Activated CD4-positive, alpha-beta T cell treated with anti-CD3 and anti-CD28 coated beads for 36 hours (primary cell): ENCODE measurements at places on chromosomes 12 and 14.

GRCh38 chr12:54379398-54380201, 4.9 kb downstream of the ZNF385A start:
- H3K4me1 ChIP-seq = peaks cover 10% of the 10 kb centered on the region
- no peaks in the 10 kb centered on the region for H3K36me3 ChIP-seq
- H3K27me3 ChIP-seq = no peaks in the 10 kb centered on the region

DNA sequence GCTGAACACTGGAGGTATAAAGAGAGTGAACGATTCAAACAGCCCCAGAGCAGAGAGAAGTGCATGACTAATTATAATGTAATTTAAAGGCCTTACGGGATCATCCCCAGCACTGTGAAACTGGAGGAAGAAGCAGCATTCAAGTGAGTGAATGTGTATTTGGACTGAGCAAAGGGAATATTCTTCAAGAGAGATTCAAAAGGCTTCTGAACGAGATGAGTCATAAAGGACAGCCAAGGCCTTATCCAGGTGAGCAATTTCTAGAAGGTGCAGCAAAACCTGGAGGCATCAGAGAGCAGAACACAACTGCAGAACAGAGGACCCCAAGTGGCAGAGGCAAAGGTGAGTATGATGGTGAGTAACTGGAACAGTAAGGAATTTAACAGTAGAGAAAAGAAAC, 127.2 kb downstream of the BCAT1 start:
- peaks cover 32% of the 10 kb centered on the region for H3K4me1 ChIP-seq
- H3K27ac ChIP-seq = peak overlapping the region; percentile 75
- peak overlapping the region; percentile 17 for H3K4me3 ChIP-seq
- peak; percentile 32 for DNase-seq
- peaks cover 11% of the 10 kb centered on the region for H3K36me3 ChIP-seq

GRCh38 chr14:87696485-87696884, 296.5 kb downstream of the GALC start:
- no peak for DNase-seq
- no peaks in the 10 kb centered on the region for H3K36me3 ChIP-seq
- no peaks in the 10 kb centered on the region for H3K4me1 ChIP-seq
- H3K4me3 ChIP-seq = no peak overlapping the region
- H3K27me3 ChIP-seq = peaks cover 3% of the 10 kb centered on the region
- no peak overlapping the region for H3K27ac ChIP-seq

- no peak overlapping the region for H3K27ac ChIP-seq
- peaks cover 3% of the 10 kb centered on the region for H3K36me3 ChIP-seq
- no peak overlapping the region for H3K4me3 ChIP-seq
- H3K4me1 ChIP-seq = peaks cover 3% of the 10 kb centered on the region
- no peak for DNase-seq
Measured at GRCh38 chr14:96978525-96979272, 181.5 kb downstream of the VRK1 start.

- no peak overlapping the region for H3K27ac ChIP-seq
- no peaks in the 10 kb centered on the region for H3K27me3 ChIP-seq
- H3K4me1 ChIP-seq = peaks cover 48% of the 10 kb centered on the region
- peaks cover 5% of the 10 kb centered on the region for H3K36me3 ChIP-seq
- DNase-seq = no peak
Measured at GRCh38 chr12:53568809-53569557, 57.2 kb downstream of the ATF7 start.

- H3K4me3 ChIP-seq = no peak overlapping the region
- H3K4me1 ChIP-seq = no peaks in the 10 kb centered on the region
- H3K27ac ChIP-seq = no peak overlapping the region
Measured at GRCh38 chr14:77864085-77864484, 64.2 kb downstream of the ADCK1 start.

DNA sequence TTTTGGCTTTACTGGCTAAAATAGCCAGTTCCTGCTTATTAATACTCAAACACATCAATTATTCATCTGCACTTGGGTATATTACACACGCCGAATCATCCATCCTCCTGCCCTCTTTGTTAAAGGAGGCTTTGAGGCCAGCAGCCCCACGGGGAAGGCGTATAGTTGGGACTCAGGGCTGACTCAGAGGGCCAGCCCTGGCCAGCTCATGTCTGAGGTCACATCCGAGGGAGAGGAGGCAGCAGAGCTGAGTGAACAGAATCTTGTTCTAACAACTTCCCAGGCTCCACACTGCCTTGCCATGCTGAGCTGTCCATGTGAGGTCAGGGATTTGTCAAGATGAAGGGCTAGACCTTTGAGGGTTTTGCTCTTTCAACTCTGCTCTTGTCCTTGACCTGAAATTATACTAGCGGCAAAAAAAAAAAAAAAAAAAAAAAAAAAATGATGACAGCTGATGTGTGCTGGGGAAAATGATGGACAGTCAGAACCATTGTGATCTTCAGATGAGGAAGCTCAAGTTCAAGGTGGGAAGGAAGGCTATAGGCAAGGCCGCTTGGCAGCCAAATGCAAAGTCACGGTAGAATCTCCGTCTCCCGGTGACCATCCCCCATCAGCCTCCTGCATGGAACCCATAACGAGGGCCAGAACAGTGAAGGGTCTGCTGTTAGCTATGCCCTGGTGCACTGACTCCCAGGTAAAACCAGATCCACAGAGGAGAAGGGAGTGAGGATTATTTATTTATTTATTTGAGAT, 12.5 kb upstream of the MARK3 start:
- peaks cover 2% of the 10 kb centered on the region for H3K27me3 ChIP-seq
- H3K4me1 ChIP-seq = peaks cover 5% of the 10 kb centered on the region
- no peak overlapping the region for H3K27ac ChIP-seq
- H3K36me3 ChIP-seq = no peaks in the 10 kb centered on the region

DNA sequence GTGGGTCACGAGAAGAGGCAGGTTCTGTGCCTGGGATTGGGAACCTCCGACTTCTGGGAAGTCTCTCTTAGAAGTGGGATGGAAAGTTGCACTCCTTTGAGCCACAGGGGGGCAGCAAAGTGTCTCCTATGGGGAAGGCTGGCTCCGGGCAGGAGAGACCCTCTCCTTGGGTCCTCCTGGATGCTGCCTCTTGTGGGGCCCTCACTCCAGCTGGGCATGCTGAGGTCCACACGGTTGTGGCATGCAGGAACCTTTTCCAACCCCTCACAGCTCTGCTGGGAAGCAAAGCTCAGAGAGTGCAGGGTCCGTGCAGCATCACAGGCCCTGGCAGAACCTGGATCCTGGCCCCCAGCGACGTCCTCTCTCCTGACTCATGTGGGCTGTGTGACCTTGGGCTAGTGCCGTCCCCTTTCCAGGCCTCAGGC, 17.4 kb downstream of the SDSL start:
- H3K4me3 ChIP-seq = no peak overlapping the region
- H3K36me3 ChIP-seq = no peaks in the 10 kb centered on the region
- DNase-seq = peak; percentile 33
- no peaks in the 10 kb centered on the region for H3K4me1 ChIP-seq
- no peak overlapping the region for H3K27ac ChIP-seq
- peaks cover 3% of the 10 kb centered on the region for H3K27me3 ChIP-seq

GRCh38 chr14:74237441-74237840, 1.8 kb upstream of the VSX2 start:
- H3K4me3 ChIP-seq = no peak overlapping the region
- no peak overlapping the region for H3K27ac ChIP-seq
- H3K4me1 ChIP-seq = peaks cover 15% of the 10 kb centered on the region

DNA sequence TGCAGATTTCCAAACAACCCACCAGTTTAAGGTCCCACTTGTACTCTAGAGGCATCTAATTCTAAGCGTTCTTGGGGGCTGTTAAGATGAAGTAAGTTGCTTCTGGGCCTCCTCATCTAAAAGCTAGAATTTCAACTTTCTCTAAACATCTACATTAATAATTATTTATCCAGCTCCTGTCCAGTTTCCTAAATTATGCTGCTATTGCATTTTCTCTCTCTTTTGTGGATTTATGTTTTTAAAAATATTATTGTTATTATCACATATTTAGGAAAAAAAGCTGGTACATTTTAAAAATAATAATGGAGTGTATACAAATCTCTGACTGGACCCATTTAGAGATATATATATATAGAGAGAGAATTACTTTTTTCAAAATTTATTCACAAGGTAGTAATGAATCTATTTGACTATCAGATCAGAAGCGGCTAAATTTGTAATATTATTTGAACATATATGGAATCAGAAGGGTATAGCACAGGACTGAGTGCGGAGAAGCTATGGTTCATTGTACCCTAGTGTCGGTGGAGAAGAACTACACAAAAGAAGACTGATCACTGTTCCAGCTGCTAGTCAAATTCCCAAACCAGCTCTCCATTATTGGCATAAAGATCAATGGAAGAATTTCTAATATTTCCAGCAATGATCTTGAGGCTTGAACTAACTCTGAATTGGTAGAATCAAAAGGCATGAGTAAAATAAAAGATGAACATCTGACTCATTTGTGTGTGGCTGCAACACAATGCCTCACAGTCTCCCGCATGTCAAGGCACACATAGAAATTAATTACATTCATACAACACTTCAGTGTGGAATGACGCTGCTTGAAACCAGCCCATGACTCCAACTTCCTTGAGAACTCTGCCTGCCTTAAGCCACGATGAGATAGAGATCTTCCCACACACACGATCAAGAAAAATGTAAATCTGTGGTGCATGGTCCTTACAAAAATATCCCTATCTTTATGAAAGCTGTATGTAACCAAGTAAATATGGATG, 433.4 kb upstream of the OR4E1 start:
- H3K36me3 ChIP-seq = no peaks in the 10 kb centered on the region
- H3K27ac ChIP-seq = peak overlapping the region; percentile 58
- DNase-seq = no peak
- no peak overlapping the region for H3K4me3 ChIP-seq
- no peaks in the 10 kb centered on the region for H3K27me3 ChIP-seq

DNA sequence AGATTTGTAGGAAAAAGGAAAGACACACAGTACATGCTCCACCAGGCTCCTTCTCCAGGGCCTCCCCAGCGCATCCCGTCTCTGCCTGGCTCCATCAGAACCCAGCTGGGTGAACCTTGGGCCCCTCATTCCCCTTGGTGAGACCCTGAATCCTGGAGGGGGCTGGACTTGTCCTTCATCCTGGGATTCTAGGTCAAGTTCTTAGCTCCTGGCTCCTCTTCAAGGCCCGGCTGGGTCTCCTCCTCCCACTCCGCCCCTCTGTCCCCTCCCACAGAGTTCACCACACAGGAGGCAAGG, 49.2 kb downstream of the PSMA6 start:
- no peaks in the 10 kb centered on the region for H3K36me3 ChIP-seq
- DNase-seq = no peak
- no peak overlapping the region for H3K4me3 ChIP-seq
- no peak overlapping the region for H3K27ac ChIP-seq
- H3K27me3 ChIP-seq = no peaks in the 10 kb centered on the region
- peaks cover 6% of the 10 kb centered on the region for H3K4me1 ChIP-seq

DNA sequence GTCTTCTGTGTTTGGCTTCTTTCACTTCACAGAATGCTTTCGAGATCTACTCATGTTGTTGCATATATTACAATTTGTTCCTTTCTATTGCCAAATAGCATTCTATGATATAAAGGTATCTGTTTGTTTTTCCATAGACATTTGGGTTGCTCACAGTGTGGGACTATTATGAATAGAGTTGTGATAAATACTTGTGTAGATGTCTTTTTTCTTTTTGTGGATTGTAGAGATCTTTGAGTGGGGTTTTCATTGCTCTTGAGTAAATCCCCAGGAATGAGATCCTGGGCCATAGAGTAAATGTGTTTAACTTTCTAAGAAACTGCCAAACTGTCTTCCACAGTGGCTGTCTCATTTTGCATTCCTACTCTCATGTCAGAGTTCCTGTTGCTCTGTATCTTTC, 24.9 kb upstream of the CEBPE start:
- H3K4me3 ChIP-seq = no peak overlapping the region
- no peaks in the 10 kb centered on the region for H3K4me1 ChIP-seq
- DNase-seq = no peak
- no peaks in the 10 kb centered on the region for H3K36me3 ChIP-seq
- peaks cover 7% of the 10 kb centered on the region for H3K27me3 ChIP-seq

DNA sequence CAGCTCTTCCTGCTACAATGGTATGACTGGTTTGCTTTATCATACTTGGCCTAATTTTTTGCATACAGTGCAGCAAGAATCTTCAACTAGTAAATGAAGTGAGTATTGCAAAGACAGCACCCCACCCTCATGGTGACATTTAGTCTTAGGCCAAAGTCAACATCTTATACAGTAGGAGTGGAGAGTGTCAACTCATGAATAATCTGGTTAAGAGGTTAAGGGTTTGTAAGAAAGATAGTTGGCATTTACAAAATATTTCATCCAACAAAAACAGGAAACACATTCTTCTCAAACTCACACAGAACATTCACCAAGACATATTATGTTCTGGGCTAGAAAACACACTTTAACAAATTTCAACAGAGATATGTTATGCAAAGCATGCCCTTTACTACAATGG, 2.2 kb upstream of the OAS1 start:
- peaks cover 2% of the 10 kb centered on the region for H3K36me3 ChIP-seq
- no peak for DNase-seq
- H3K4me1 ChIP-seq = peaks cover 47% of the 10 kb centered on the region
- no peak overlapping the region for H3K4me3 ChIP-seq
- peak overlapping the region; percentile 48 for H3K27ac ChIP-seq

GRCh38 chr12:45974883-45975282, 15.5 kb downstream of the SCAF11 start:
- peaks cover 45% of the 10 kb centered on the region for H3K36me3 ChIP-seq
- no peaks in the 10 kb centered on the region for H3K27me3 ChIP-seq
- H3K27ac ChIP-seq = no peak overlapping the region
- no peak overlapping the region for H3K4me3 ChIP-seq
- H3K4me1 ChIP-seq = peaks cover 83% of the 10 kb centered on the region

GRCh38 chr12:7073946-7074345, 13.4 kb downstream of the C1S start:
- DNase-seq = no peak
- no peaks in the 10 kb centered on the region for H3K36me3 ChIP-seq
- H3K4me1 ChIP-seq = no peaks in the 10 kb centered on the region
- peaks cover 5% of the 10 kb centered on the region for H3K27me3 ChIP-seq
- no peak overlapping the region for H3K27ac ChIP-seq
- no peak overlapping the region for H3K4me3 ChIP-seq

DNA sequence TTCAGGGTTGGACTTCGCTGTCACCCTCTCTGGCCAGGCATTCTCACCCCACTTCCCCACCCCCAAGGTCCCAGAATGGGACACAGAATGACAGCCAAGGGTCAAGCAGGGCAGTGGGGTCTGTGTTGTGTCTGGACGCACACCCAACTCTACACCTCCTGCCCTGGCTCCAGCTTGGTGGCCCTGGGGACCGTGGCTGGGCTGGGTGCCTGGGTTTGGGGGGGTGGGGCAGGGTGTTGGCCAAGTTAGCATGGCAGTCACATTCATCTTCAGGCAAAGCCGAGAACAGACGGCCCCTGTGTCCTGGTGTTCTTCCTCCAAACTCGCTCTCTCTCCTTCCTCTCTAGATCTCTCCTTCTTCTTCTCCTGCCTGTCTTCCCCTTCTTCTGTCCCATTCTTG, 5.6 kb downstream of the LRP1 start:
- no peaks in the 10 kb centered on the region for H3K36me3 ChIP-seq
- DNase-seq = no peak
- no peaks in the 10 kb centered on the region for H3K27me3 ChIP-seq
- H3K4me1 ChIP-seq = peaks cover 14% of the 10 kb centered on the region
- H3K4me3 ChIP-seq = no peak overlapping the region
- no peak overlapping the region for H3K27ac ChIP-seq

DNA sequence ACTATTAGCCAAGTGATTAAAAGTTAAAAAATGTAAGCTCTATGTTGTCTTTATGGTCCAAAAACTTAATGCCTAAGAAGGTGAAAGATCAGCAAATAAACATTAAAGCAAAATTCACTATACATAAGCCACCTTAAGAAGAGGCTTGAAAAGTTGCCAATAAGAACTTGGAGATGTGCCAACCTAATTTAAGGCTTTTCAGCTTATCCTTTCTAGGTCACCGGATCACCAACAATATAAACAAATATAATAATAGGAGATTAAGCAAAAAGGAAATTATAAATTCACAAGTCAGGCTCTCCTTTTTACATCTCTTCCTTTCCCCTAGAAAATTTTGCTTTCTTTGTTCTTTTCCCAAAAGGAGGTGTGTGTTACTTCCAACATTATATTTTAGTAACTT, 30.9 kb downstream of the SLC2A3 start:
- no peak for DNase-seq
- no peak overlapping the region for H3K4me3 ChIP-seq
- H3K36me3 ChIP-seq = no peaks in the 10 kb centered on the region
